ENCODE measurements at places on chromosomes 11 and 22.

DNA sequence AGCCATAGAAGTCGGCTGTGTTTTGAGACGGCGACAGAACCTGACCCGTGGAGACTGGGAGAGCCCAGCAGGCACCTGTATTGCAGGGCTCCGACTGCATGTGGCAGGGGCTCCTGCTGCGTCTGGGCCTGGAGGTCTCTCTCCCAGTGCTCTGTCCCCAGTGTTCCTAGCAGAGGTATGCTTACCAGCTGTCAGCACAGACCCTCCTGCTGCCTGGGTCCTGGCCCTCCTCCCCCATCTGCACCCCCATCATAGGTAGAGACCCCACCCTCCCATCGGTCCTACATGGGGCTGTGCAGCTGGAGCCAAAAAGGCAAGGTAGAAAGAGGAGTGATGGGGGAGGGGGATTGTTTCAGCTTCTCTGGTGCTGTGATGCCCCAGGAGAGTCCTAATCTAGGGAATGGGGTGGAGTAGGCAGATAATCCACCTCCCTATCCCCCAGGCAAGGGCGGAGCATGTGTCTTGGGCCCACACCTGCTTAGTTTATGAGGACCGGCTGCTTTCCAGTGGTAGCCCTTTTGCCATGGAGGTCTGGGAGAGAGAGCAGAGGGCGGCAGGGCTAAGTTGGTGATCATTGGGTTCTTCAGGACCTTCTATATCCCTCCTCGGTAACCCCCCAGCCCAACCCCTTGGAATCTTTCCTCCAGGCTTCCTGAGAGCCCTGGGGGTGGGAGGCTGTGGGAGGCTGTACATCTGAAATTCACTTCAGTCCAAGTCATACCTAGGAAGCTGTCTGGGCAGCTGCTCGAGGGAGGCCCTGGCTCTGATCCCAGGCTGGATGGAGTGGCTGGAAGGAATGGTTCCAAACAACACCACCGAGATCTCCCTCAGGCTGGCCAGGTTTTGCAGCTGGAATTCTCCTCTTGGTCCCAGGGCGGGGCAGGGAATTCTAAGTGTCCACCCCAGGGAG, 5.3 kb downstream of the SLC7A4 start:
- no peak overlapping the region for H3K4me3 ChIP-seq
- peaks cover 10% of the 10 kb centered on the region for H3K4me1 ChIP-seq
- peaks cover 16% of the 10 kb centered on the region for H3K27me3 ChIP-seq
- no peak overlapping the region for H3K27ac ChIP-seq
- no peak for DNase-seq

DNA sequence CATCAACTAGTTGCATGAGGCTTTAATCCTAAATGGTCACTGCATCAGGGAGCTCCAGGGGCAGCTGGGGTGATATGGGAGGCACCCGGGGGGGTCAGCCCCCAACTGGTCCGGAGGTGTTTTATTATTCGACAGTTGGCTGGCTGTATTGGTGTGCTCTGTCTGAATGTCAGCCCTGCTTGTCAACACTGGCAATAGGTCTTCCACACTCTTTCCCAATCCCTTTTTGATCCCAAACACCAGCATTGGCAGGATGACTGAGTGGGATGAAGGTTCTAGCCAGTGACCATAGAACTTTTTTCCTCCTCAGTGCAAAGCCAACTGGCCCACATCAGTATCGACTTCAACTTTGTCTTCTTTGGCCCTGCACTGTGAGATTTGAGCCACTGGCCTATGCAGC, 8.9 kb upstream of the LDLRAD3 start:
- H3K4me1 ChIP-seq = no peaks in the 10 kb centered on the region
- H3K4me3 ChIP-seq = no peak overlapping the region
- H3K27ac ChIP-seq = no peak overlapping the region
- no peak for DNase-seq
- H3K27me3 ChIP-seq = peaks cover 26% of the 10 kb centered on the region

DNA sequence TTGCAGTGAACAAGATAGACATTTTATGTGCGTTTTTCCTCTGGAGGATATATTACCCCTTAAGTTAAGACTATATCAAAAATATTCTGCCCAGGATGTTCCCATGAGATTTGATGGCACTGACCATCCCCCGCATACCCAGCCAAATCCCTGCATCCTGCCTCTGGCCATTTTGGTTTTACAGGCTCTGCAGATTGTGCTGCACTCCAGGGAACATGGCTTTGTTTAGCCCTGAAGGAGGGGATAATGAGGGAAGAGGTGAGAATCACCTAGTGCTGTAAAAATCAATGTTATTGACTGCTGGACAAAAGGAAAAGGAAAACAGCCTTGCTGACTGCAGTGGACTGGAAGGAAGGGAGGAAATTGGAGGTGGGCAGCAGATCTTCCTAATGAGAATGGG, 717.4 kb downstream of the DLG2 start:
- H3K4me1 ChIP-seq = no peaks in the 10 kb centered on the region
- H3K4me3 ChIP-seq = no peak overlapping the region
- H3K27me3 ChIP-seq = no peaks in the 10 kb centered on the region
- H3K27ac ChIP-seq = no peak overlapping the region
- no peaks in the 10 kb centered on the region for H3K36me3 ChIP-seq

GRCh38 chr11:23990346-23991164, 506.3 kb upstream of the LUZP2 start:
- H3K4me3 ChIP-seq = no peak overlapping the region
- H3K36me3 ChIP-seq = no peaks in the 10 kb centered on the region
- no peak for DNase-seq
- no peaks in the 10 kb centered on the region for H3K4me1 ChIP-seq

DNA sequence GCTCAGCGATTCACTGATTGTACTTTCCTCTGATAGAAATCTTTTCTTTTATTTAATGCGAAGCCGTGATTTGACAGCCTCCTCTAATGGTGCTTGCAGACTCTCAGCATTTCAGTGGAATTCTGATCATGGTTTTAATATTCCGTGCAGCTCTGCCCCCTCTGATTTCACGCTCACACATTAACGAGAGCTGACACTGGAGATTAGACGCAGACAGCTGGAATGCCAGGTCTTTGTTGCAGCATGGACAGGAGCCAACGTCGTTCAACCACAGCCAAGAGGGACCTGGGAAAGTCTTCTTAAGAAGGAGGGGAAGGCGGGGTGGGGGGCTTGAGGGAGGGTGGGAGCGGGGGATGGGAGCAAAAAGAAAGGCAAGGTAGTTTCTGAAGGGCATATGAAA, 186.4 kb downstream of the BLID start:
- no peak overlapping the region for H3K4me3 ChIP-seq
- no peak overlapping the region for H3K27ac ChIP-seq

DNA sequence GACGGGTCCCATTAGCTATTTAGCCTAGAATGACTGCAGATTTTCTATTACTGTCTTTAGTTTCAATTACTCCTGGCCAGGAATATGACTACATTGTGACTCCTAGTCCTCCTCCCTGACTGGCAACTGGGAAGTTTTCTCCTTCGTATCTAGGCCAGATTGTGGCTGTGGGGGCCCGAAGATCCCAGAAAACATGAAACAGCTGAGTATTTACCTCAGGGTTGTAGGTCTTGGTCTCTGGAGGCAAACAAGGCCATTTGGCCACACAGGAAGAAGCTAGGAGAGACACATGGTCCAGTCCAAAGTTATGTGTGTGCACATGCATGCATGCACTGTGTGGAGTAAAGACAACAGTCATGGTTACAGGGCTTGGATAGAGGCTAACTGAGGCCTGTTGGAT, 10.2 kb upstream of the GDPD4 start:
- H3K27me3 ChIP-seq = peaks cover 4% of the 10 kb centered on the region
- peaks cover 6% of the 10 kb centered on the region for H3K4me1 ChIP-seq
- H3K4me3 ChIP-seq = no peak overlapping the region
- no peaks in the 10 kb centered on the region for H3K36me3 ChIP-seq
- no peak overlapping the region for H3K27ac ChIP-seq
- no peak for DNase-seq

GRCh38 chr11:68379206-68379605, 66.8 kb downstream of the LRP5 start:
- H3K4me1 ChIP-seq = peaks cover 10% of the 10 kb centered on the region
- H3K4me3 ChIP-seq = no peak overlapping the region
- no peak for DNase-seq
- H3K36me3 ChIP-seq = no peaks in the 10 kb centered on the region

DNA sequence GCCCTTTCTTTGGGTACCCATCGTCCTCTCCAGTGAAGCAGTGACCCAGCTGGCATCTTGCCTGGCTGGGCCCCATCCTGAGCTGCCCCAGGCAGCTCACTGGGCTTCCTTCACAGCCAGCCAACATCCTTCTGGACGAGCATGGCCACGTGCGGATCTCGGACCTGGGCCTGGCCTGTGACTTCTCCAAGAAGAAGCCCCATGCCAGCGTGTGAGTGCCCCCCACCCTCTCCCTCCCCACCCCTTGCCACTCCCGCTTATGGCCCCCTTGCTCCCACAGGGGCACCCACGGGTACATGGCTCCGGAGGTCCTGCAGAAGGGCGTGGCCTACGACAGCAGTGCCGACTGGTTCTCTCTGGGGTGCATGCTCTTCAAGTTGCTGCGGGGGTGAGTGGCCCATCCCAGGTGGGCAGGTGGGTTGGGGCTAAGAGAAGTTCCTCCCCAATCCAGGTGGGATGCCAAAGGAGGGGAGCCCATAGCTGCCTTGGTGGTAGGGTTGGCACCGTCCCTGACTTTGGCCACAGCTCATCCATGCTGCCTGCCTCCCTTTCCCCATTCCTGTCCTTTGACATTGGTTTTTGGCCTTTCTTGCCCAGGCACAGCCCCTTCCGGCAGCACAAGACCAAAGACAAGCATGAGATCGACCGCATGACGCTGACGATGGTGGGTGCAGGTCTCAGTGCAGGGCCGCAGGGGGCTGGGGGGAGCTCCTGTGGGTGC, 6.8 kb upstream of the ANKRD13D start:
- peak overlapping the region; percentile 55 for H3K27ac ChIP-seq
- no peaks in the 10 kb centered on the region for H3K27me3 ChIP-seq
- peaks cover 45% of the 10 kb centered on the region for H3K4me1 ChIP-seq
- DNase-seq = peak; percentile 4

- H3K4me1 ChIP-seq = no peaks in the 10 kb centered on the region
- H3K27me3 ChIP-seq = no peaks in the 10 kb centered on the region
- DNase-seq = no peak
Measured at GRCh38 chr22:46229701-46230100, 20.4 kb downstream of the CDPF1 start.

GRCh38 chr11:14905104-14906033, 13.3 kb upstream of the CYP2R1 start:
- no peaks in the 10 kb centered on the region for H3K36me3 ChIP-seq
- peak; percentile 89 for DNase-seq
- peak overlapping the region; percentile 78 for H3K4me3 ChIP-seq
- H3K27me3 ChIP-seq = no peaks in the 10 kb centered on the region
- peaks cover 41% of the 10 kb centered on the region for H3K4me1 ChIP-seq
- H3K27ac ChIP-seq = peak overlapping the region; percentile 90

Data from activated CD4-positive, alpha-beta T cell treated with anti-CD3 and anti-CD28 coated beads for 36 hours (primary cell).